ENCODE measurements at places on chromosomes 6 and 20.

DNA sequence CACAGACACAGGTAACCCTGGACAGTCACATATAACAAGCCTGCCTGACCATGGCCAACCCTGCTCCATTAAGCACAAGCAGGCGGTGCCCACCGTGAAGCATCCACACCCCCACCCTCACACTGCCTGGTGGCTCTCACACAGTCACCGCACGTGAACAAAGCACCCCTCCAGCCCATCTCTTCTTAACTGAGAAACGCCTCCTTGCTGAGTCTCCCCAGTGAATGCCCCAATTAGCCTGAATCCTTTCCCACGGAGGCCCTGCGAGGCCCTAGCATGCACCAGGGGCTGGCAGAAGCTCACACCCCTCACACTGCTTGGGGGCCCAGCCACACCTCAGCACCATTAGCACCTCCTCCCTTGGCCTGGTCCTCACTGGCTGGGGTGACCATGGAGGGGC, 72.3 kb downstream of the GRM4 start:
- no peak for DNase-seq

DNA sequence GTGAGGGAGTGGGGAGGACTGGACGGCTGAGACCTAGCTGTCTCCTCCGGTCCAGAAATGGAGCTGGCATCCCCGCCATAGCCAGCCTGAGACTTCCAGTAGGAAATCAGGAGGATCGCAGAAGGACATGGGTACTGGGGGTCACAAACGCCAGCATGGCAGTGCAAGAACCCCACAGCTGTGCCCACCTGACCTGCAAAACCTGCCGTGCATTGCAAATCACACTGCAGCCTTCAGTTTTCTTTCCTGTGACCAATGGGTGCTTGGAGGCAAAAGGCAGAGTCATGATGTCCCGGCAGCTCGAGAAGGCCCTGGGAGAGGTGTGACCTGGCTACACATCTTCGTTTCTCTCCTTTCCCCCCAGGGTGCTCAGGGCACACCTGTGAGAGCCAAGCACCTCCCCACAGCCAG, 23.3 kb upstream of the PHACTR3 start:
- DNase-seq, result no peak

GRCh38 chr20:50335105-50335504, 144.5 kb downstream of the CEBPB start:
- no peak for DNase-seq

DNA sequence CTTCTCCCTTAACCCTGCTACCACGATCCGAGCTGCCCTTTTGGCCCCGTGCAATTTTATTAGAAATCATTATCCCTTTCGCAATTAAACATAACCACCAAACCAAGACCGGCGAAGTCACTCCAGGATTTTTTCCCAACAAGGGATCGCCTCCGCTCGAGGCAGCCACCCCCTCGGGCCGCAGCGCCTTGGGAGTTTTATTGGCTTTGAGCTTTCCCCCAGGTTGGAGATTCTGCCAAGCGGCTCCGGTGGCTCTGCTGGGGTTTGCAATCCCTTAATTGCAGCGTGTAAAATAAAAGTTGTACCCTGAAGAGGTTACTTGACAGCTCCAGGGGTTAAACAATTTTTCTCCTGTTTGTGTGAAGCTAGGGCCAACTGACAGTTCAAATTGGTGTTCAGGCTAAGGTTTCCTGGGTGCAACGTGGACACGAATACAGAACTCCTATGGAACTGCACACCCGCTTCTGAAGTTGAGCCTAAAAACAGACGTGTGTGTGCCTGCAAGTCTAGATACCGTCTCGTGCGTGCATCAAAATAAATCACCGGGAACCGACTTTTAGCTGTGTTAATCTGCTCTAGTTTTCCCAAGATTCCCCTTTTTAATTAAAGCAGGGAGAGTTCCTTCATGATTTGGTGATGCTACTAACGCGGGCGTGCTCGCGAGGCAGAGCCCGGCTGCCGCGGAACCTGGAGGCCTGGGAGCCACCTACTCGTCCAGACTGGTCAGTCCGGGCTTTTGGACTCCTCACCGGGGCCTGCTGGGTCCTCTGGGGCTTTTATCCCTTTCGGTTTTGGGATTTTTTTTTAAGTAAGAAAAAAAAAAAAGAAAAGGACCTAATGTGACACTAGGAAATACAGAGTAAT, 975 bp upstream of the TFAP2A start:
- no peak for DNase-seq

DNA sequence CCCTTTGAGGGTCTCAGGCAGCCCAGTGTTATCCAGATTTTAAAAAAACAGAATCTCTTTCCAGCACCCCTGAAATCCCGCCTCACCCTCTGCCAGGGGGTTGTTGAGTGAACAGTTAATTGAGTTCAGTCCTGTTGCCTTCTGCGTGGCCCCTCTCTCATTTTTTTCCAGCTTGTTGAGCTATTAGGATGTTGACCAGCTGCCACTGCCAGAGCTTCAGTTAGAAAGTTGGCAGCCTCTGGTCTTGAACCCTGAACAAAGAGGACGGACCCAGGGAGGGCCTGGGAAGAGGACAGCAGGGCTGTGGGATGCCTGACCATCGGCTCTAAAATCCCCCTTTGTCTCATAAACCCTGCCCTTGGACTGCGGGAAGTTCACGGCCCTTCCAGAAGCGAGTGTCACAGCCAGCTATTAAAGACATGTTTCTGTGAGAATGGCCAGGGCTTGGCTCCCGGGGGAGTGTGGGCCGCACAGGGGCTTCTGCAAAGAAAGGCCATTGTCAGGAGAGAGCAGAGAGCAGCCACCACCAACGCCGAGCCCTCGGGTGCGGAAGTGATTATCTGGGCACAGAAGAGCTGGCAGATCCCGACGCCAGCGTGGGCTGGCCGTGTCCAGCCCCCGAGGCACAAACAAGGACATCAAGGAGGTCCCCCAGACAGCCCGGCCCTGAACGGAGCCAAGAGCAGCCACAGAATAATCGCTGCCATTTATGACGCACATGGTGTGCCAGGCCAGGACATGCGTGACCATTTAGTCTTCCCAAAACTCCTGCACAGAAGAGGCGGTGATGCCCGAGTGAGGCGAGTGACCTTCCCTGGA, 189.0 kb downstream of the ANKRD60 start:
- no peak for DNase-seq

GRCh38 chr20:49186535-49187329, 1.4 kb downstream of the STAU1 start:
- peak; percentile 21 for DNase-seq

DNA sequence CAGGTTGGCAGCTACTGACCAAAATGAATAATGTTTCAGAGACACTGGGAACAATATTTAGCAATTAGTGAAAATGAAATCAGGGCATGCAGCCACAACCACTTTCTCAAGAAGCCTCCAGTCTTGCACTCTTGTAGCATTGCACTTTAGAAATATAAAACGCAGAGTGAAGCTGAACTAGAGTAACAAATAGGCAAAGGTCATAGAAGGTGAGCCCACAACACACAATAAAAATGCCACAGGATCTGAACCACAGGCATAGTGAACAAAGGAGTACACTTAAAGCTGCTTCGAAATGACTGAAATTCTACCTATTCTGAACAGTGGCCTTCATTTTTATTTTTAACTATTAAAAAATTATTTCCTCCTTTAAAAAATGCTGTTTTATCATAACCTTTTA, 25.0 kb downstream of the DDO start:
- no peak for DNase-seq

- DNase-seq, result no peak
These were observed 20.7 kb downstream of the DYNLRB1 start for GRCh38 chr20:34536798-34537394.

DNA sequence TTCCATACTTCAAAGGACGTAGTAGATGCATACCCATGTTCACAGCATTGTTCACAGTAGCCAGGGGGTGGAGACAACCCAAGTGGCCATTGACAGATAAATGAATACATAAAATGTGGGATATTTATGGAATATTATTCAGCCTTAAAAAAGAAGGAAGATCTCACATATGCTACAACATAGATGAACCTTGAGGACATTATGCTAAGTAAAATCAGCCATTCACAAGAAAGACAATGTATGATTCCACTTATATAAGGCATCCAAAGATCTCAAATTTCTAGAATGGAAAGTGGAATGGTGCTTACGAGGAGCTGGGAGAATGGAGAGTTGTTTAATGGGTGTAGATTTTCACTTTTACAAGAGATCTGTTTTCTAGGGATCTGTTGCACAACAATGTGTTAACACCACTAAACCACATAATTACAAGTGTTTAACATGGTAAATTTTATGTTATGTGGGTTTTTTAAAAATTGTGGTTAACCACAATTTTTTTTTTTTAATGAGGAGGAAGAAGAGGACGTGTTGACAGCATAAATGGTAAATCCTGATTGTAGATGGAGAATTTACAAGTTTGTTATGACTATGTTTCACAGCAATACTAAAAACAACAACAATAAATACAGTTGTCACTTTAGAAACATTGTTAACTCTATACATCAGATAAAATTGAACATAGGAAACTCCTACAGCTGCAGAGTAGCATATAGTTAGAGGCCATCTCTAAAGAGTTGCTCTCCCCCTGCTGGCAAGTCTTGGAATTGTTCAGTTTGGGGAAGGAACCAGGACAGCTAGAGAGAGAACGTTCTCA, 41.6 kb downstream of the CCN2 start:
- DNase-seq, result peak; percentile 14

DNA sequence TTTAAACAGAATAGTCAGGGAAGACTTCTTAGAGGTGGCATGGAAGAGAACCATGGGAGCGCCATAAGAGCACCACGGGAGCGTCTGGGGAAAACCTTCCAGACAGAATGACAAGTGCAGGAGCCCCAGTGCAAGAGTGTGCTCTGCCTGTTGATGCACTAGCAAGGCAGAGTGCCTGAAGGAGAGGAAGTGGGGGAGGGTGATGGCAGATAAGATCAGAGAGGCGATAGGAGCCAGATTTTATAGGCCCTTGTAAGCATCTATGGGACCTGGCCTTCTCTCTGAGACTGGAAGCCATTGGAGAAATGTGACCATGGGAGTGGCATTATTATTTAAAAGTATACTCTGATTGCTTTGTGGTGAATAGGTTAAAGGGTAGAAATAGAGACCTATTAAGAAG, 13.1 kb downstream of the FUCA2 start:
- no peak for DNase-seq

- no peak for DNase-seq
These were observed 36.7 kb downstream of the LRFN2 start for GRCh38 chr6:40550202-40551101.

- no peak for DNase-seq
These were observed 65.9 kb downstream of the SSR1 start for GRCh38 chr6:7247179-7247456.

- DNase-seq, result no peak
These were observed 37.6 kb upstream of the FBXL4 start for GRCh38 chr6:98985391-98985790.

GRCh38 chr6:37745748-37746147, 48.1 kb upstream of the MDGA1 start:
- DNase-seq, result no peak

- DNase-seq, result no peak
These were observed 7.8 kb downstream of the USP49 start for GRCh38 chr6:41887331-41887751.

- DNase-seq, result no peak
These were observed 65.1 kb upstream of the DUSP22 start for GRCh38 chr6:227074-227782.

GRCh38 chr20:49853640-49854039, 41.0 kb downstream of the SLC9A8 start:
- DNase-seq, result no peak

GRCh38 chr20:1415667-1416468, 23.0 kb upstream of the FKBP1A start:
- no peak for DNase-seq

DNA sequence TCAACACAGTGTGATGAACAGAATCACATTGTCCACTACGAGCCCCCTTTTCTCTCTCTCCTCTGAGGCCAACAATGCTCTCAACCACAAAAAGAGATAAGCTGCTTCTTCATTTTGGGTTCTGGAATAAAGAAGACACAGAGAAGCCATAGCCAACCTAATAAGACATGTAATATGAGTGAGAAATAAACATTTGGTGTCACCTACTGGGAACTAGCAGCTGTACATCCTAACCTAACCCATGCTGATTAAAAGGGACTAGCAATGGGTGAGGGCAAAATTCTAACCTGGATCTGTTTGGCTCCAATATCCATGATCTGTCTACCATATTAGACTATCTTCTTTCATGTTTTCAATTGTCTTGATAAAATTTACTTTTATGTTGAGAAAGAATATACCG, 369.1 kb upstream of the MARCKS start:
- DNase-seq, result no peak

- DNase-seq, result no peak
These were observed 115.9 kb upstream of the ARMC2 start for GRCh38 chr6:108732091-108732870.

DNA sequence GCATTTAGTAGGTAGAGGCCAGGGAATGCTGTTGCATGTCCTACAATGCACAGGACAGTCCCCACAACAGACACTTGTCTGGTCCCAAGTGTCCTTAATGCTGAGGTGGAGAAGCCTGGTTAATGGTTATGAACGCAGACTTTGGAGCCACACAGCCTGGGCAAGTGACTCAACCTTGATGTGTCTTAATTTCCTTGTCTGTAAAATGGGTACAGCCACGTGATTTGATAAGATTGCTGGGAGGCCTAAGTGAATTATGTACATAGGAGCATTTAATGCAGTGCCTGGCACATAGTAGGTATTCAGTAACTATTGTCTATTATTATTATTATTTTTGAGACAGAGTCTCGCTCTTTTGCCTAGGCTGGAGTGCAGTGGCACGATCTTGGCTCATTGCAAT, 11.4 kb downstream of the KCNG1 start:
- DNase-seq, result no peak

- DNase-seq, result no peak
These were observed 25.6 kb downstream of the STK35 start for GRCh38 chr20:2127238-2127637.

DNA sequence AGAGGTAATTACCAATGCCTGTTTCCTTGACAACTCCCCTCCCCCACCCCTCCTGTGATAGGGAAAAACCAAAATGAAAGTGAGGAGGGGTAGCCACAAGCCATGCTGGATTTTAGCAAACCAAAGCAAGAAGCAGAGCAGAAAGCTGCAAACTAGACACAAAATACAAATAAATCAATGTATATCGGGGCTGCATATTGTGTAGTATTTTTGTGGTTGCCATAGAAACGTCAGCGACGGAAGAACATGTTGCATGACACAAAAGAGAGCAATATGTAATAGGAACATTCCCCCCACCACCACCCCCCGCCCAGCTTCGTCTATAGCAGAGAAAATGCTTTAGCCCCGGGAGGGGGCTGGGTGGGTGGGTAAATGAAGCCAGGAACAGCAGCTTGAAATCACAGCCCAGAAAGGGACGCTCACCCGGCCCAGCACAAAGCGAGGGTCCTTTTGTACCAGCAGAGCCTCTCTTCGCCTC, 548 bp downstream of the AGPAT4 start:
- DNase-seq, result no peak

DNA sequence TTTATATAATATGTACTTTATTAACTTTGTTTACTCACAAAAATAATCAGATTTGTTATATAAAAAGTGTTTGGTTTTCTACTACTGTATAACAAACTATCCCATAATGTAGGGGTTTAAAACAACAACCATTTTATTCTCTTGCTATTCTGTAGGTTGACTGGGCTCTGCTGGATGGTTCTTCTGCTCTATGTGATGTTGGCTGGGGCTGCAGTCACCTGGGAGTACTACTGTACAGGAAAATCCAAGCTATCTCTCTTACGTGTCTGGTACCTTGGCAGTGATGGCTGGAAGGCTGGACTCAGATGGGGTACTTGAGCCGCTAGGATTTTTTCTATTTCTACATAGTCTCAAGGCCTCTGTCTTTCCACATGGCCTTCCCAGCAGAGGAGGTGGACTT, 44.0 kb upstream of the UBR2 start:
- DNase-seq, result no peak

All from stimulated activated CD8-positive, alpha-beta memory T cell treated with anti-CD3 and anti-CD28 coated beads, Interleukin-7, amount 100 ng/mL, for 48 hours (primary cell).